Right hindlimb (tissue), 1 donor: ENCODE measurements at places on chromosomes 5 and 9.

DNA sequence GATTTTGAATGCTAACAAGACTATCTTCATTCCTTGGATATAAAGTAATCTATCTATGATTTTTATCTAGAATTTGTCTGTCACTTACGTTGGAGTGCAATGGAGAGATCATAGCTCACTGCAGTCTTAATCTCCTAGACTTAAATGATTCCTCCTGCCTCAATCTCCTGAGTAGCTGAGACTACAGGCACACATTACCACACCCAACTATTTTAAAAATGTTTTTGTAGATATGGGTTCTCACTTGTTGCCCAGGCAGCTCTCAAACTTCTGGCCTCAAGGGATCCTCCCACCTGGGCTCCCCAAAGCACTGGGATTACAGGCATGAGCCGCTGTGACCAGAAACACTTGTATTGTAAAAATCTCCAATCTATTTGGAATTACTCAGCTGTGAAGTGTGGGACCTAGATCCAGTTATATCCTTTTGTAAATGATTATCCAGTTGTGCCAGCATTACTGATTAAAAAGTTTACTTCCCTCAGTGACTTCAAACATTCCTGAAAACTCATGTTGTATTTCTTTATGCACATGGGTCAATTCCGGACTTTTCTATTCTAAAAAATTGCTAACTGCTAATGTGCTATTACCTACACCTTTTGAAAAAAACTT is 1793.8 kb upstream of the WWC1 start:
- no peak for DNase-seq

GRCh38 chr9:28050046-28050445 is 476.8 kb upstream of the C9orf72 start:
- DNase-seq, result no peak

GRCh38 chr5:179271821-179272325 is 73.4 kb downstream of the ADAMTS2 start:
- peak; percentile 26 for DNase-seq

DNA sequence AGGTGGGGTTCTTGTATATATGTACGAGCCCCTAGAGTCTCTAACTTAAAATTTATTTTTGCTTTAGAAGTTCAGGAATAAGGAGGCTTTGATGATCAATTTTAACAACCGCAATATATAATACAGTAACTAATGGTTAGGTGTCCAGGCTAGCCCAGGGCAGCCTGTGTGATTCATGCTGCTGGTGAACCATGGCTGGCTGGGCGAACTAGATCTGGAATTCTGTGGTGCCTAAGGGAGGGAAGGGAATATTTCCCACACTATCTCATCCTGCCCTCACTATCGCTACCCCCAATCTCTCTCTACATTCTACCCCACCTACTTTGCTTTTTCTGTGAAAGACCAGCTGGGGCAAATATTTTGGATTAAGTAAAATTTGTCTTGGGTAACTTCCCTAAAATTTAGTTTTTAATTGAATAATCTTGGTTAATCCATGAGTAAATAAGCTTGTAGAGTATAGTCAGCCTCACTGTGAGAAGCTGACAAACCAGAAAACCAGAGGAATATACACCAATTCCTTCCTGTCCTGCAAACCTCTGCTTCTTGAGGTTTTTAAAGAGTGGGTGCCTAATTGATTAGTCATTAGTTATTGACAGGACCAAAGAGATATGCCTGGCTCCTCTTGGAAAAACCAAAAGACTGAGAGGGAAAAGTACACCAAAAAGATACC is 115.1 kb upstream of the CCDC152 start:
- DNase-seq, result no peak

- no peak for DNase-seq
Observed at GRCh38 chr5:139278540-139279274, 14.8 kb upstream of the MATR3 start.

- no peak for DNase-seq
Observed at GRCh38 chr5:3217771-3218495, 377.7 kb upstream of the IRX1 start.

GRCh38 chr9:123867034-123867433 is 62.9 kb downstream of the DENND1A start:
- DNase-seq, result no peak

GRCh38 chr9:128015696-128016095 is 34.9 kb upstream of the EEIG1 start:
- DNase-seq, result no peak

- no peak for DNase-seq
Observed at GRCh38 chr9:31808766-31809165, 575.7 kb upstream of the ACO1 start.

DNA sequence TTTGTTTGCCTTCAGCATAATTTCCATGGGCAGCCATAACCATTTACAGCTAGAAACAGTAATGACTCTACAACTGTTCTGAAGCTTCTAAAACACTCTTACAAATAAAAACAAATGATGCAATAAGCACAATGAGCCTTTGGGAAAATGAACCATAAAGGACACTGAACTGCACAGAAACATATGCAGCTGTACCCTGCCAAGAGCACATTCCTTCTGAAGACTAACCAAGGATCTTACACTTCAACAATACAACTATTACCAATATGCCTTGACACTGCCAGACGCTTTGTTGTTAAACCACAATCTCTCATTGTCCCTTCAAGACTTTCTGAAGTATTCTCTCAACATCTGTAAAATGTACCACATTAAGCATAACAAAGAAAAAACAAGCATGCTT is 104.2 kb upstream of the HMHB1 start:
- DNase-seq, result no peak

DNA sequence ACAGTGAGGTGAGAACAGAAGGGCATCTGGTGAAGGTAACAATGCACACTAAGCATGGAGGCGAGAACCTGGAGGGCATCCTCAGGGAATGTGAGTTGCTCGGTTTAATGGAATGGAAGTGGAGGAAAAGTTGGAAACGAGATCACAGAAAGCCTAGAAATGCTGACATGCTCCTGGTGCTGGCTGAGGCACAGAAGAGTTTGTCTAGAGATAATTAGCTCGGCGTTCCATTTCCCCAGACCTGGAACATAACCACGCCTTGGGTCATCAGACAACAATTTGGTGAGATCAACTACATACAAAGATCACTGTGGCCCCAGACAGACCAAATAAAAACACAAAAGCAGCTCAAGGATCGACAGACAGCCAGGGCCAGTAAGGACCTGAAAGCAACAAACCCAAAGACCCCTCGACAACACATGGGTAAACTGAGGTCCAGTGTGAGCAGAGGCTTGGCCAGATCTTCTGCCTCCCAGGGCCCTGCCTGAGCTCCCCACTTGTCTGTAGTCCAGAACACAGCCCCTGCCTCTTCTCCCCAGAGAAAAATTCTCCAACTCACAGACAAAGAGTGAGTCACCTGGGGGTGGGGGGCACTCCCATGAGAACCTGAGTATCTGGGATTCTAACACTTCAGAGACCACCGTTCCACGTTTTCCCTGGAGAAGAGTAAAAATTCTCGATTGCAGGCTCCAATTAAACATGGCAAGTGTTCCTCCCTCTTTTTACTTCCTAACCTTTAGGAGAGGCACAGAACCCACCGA is 52.5 kb downstream of the SHB start:
- DNase-seq, result no peak

DNA sequence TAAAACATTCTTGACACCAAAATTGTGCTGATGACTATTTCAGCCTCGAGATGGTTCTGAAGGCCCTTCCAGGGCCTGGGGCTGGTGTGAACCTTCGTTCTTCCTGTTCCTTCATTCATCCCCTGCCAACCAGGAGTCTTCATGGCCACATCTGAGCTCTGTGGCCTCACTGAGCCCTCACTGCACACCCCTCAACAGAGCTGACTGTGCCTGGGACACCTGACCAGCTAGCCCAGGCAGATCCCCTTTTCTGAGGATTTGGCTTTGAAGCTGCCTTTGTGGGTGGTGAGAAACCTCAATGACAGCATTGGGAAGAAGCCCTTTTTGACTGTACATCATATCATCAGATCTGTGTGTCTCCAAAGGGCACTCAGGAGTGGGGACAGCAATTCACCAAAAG is 13.8 kb downstream of the AK8 start:
- DNase-seq, result no peak

DNA sequence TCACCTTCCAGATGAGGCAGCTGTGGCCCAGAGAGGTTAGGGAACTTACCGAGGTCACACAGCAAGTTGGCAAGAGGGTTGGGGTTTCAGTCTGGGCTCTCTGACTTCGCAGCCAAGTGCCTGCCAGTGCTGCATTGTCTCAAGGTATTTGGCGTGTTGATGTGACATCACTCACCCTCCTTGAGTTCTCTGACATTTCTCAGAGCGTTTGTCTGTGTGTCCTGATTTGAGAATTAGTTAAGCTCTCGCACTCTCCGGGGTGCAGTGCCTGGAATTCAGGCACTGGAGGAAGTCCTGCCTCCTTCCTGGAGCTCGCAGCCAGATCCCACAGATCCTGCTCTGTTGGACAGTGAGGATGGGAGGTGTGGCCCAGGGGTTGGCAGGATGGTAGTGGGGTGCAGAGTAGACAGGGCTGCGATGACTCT is 25.7 kb downstream of the WWC1 start:
- DNase-seq, result no peak

DNA sequence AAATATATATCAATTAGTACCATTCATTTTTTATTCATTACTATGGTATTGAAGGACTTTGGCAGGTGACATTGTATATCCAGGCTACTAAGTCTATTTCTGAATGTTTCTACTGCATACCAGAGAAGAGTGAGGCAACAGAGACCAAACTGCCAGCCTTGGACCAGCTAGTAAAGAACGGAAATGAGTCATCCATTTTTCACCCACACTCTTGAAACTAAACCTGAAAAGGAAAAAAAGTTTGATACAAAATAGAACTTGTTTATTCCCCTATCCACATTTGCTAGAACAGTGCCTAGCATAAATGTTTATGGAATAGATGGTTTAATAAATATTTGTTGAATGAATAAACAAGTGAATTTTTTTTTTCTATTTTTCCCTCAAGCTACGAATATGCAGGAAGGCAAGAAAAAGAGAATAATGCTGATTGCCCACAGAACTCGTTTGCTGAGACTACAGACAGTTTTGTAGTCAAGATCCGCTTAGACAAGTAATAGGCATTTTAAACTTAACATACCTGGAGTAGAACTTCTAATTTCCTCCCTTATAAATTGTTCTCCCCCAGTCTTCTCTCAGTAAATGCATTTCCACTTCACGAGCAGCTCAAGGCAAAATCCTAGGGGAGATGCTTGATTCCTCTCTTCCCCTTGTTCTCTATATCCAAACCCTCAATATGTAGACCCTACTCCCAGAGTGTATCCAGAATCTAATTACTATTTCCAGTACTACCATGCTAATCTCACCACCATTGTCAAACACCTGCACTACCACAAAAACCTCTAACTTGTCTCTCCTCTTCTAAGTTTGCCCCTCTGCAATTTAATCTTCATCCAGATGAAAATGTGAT is 146.2 kb upstream of the RASA1 start:
- no peak for DNase-seq

- peak; percentile 96 for DNase-seq
Observed at GRCh38 chr9:21334701-21335632, at the start of gene KLHL9. KLHL9 (minus strand) TSS chr9:21335404; CDS start chr9:21334859, 545 bp downstream.

GRCh38 chr9:19057033-19057432 is 7.8 kb downstream of the RRAGA start:
- no peak for DNase-seq

- DNase-seq, result no peak
Observed at GRCh38 chr9:126591922-126592321, 21.8 kb upstream of the LMX1B start.

DNA sequence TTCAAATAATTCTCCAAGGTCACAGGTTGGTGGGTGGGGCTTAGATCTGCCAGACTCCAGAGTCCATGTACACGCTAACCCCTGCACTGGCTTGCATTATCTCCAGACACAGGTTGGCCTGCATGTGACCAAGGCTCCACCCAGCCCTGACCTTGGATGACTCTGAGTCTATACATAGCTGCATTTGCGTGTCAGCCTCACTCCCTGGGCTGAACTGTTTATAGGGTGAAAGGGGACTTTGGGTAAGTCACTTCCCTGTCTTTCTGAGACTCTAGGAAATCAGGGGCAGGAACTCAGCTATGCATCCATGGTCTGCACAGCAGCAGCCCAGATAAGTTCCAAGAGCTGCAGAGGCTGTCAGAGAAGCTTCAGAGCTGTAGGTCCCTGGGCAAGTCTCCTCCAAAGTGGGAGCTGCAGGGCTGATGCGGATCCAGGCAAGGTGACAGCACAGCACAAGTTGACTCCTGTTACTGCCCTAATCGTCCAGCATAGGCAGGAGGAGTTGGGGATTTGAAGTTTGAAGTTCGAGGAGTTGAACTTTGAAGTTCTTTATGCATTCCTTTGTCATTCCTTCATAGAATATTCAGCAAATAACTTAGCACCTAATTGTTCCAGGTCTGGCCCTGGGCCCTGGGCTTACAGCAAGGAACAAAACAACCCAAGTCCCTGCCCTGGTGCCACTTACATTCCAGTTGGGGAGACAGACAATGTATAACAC is 53.4 kb downstream of the SLC22A5 start:
- no peak for DNase-seq

- no peak for DNase-seq
Observed at GRCh38 chr5:95784514-95785302, 37.8 kb downstream of the GLRX start.

DNA sequence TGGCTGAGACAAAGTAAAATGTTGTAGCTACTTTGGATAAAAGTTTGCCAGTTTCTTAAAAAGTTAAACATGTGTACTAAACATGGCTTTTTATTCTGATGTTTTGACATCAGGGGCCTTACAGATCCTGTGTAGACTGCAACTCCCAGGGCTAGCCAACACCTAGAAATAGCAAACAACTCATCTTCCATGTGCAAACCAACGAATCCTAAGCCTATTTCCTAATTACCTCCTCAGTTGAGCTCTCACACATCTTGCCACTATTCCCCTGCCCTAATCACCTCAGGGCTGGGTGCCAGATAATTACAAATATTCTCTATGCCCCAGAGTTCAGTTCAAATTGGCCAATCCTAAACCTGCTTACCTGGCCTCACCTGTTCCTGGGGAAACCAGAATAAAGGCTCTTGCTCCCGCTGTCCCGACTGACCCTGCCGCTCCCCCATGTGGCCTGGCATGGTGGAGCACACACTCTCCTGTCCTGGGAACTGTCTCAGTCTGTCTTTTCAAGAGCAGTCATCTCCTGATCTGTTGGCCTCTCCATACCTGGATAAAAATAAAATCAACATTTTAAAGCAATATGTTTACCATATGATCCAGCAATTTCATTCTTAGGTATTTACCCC is 37.1 kb upstream of the FAM169A start:
- no peak for DNase-seq

DNA sequence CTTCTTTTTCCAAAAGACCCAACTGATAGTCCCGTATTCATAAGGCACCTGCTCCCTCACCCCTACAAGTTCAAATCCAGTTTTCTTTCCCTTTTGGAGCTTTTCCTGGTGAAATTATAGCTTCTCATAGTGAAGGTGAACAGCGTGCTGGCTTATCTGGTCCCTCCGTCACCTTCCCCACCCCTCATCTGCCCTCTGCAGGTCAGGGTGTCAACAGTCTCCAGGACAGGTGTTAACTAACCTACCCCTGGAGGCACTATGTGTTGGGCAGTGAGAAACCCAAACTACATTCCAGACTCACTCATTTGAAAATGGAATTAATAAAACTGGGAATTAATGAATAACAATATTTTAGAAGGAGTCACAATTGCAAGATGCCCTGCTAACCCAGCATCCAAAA is 109.0 kb upstream of the TAS2R1 start:
- no peak for DNase-seq

GRCh38 chr9:24293386-24293785 is 252.3 kb downstream of the IZUMO3 start:
- no peak for DNase-seq

GRCh38 chr5:81020478-81021167 is 60.5 kb downstream of the RASGRF2 start:
- DNase-seq, result no peak

- no peak for DNase-seq
Observed at GRCh38 chr9:4012441-4012840, 287.4 kb downstream of the GLIS3 start.
